ENCODE measurements at places on chromosomes 6 and 20.

GRCh38 chr6:36094753-36095496, 35.4 kb upstream of the MAPK13 start:
- peak; percentile 81 for DNase-seq

- DNase-seq = no peak
Measured at GRCh38 chr20:63898882-63899558, 4.1 kb downstream of the DNAJC5 start.

DNA sequence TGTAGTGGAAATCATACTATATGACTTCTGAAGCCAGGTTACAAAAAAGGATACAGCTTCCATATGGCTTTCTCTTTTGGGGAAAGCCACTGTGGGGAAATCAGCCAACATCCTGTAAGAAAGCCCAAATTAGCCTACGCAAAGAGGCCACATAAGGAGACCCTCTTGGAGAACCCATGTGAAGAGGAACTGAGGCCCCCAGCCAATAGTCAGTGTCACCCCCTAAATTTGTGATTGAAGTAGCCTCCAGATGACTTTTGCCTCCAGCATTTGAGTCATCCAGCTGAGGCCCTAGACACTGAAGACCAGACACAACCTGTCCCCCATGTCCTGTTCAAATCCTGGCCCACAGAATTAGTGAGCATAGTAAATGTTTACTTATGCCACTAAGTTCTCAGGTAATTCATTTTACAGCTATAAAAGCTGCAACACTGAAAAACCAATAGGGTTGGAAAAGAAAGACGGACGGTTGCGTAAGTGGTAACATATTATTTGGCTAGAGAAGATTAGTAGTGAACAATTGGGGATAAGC, 60.4 kb downstream of the HMGCLL1 start:
- DNase-seq = no peak

DNA sequence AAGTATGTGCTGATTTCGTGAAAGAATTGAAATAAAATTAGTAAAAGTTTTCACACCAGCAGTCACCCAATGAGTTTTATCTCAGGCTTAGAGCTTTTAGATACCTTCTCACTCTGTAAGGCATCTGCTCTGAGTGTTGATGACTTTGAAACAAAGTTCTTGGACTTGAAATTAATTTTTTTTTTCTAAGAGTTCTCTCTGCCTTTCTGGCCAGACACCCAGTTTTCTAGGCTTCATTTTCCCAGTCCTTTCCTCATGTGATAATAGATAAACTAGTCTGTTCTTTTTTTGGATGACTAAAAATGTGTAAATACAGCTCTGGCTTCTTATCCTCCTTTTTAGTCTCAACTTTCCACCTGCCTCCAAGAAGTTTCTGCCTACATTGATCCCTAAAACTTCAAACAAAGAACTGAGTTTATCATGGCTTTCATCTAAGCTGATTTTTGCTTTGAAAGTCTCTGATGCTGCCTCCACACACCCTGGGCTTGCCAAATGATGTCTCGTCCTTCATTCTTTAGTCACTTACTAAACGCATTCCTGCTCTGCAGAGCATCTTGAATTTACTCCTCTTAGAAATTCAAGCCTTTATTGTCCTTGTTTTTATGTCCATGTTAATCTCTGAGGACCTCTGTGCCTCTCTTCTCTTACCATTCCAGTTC, 32.7 kb downstream of the SLX4IP start:
- DNase-seq = no peak

- no peak for DNase-seq
Measured at GRCh38 chr6:31383149-31383548, 20.2 kb upstream of the MICA start.

DNA sequence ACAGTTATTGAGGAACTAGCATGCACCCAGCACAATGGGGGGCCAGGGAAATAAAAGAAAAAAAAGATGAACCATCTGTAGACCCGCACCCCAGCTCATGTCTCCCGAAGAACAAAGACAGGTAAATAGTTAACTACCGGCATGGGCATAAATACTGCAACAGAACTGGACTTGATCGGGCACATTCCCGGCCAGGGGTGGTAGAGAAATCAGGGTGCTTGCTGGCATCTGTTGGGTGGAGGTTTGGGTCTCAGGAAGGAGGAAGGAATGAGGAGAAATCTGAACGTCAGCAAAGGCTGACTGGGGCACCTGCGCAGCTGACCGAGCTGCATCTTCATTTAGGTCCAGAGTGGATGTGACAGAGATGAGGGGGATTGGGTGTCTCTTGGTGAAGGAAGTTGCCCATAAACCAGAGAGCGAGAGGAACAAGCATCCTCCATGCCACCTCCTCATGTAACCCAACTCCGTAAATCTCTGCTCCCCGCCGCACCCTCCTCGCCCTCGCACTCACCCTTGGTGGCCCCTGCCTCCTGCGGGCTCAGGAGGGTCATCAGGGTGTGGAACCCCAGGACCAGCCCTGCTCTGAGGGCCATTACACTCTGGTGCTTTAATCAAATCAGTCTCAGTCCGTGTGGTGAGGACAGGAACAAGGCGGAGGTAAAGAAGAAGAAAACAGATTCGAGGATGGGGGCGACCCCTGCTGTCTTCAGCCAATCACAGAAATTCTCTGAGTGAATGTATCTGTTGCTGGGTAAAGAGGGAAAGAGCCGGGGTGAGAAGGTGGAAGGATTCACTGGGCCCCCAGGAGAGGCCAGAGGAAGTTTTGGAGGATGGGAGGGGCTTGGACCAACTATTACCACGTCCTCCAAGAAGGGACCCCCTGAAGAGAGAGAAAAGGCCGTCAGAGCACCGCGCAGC, at the start of gene HLA-DOA:
Gene HLA-DOA, minus strand, starts transcription at position 648 of the 918 bp plus-strand sequence.
- peak; percentile 39 for DNase-seq

DNA sequence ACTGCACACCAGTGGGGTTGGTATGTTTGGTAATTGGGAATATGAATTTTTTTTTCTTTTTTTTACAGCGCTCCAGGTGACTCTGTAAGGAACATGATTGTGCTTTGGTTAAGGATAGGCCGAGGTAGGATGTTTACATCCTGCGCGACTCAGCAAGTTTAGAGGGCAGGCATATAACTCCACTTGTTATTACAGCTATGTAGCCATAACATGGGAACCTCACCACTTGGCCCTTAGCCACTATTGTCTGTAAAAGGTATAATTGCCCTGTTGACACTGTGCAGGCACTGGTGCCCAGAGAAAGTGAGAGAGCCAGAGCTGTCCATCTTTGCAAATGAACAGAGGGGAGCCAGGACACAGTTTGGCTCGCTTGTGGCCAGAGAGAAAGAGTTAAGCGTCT, 172.9 kb downstream of the MCHR2 start:
- DNase-seq = no peak

- no peak for DNase-seq
Measured at GRCh38 chr6:160065200-160065599, 56.4 kb upstream of the SLC22A1 start.

- peak; percentile 64 for DNase-seq
Measured at GRCh38 chr6:12060780-12061609, 48.9 kb downstream of the HIVEP1 start.

DNA sequence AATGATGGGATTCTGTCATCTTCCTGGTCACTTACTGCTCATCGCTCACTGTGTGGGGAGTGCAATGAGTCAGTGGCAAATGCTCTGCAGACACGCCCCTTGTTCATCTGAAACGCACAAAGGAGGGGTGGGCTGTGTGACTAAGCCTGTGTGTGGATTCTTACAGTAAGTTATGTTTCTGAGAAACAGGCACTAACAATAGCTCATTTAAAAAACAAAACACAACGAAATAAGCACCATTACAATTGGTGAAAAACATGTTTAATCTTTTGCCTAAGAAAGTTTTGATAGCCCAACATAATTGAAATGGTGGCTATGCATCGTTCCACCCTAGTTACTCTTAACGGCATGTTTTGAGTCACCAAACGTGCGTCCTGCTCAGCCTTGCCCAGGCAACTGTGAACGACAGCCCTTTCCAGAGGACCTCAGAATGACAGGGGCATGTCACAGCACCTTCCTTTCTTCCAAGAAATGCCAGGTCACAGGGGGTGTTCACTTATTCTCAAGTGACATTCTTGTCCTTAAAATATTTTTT, 118.4 kb upstream of the SGK1 start:
- peak; percentile 66 for DNase-seq

DNA sequence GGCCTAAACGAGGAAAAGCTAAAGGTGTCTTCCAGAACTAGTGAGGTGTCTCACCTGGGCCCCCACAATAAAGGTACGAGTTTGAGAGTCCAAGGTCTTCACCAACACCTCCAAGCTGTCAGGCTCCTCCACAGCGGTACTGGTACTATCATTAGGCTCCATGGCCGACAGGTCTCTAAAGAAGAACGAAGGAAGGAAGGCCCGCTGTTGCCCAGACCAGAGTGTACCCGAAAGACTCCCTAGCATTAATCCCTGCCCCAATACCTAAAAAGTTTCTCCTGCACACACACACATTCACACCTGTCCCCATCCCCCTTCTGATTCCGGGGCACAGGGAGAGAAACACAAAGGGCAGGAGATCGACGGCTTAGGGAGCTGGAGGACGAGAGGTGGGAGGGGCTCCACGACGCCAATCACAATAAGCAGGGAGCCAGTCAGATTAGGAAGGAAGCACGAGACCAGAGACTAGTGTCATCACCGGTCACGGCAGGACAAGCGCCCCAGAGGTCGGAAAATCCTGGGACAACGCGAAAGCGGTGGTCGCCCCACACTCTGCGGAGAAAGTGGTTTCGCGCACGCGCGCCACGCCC, 764 bp downstream of the BAG6 start:
- DNase-seq = no peak

DNA sequence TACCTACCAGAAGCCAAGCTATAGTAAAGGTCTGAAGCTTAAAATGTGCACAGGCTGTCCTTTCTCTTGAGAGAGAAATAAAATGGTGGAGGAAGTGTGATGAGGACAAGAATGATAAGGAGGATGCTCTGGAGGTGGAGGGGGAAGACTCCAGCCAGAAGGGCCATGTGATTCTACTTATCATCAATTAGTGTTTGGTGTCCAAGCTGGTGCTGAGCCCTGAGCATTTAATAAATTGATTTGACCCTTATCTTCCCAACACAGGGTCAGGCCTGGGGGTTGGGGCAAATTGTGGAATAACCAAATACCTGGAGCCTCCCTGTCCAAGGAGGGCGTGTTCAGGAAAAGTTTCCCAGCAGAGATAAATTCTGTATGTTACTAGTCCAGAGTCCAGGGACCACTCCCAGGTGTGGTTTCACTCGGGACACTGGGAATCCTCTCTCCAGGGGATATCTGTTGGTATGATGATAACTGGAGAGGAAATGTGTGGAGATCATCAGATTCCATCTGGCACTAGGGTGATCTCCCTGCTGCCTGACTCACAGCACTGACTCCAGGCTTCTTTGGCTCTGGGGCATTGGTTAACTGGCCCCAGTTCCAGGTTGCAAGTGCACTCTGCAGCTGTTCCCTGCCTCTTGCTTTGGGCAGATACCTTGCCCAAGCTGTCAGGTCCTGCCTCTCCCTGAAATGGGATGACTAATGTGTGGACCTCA, 3.8 kb upstream of the MYBL2 start:
- no peak for DNase-seq

- DNase-seq = no peak
Measured at GRCh38 chr6:22913612-22914011, 344.2 kb downstream of the HDGFL1 start.

DNA sequence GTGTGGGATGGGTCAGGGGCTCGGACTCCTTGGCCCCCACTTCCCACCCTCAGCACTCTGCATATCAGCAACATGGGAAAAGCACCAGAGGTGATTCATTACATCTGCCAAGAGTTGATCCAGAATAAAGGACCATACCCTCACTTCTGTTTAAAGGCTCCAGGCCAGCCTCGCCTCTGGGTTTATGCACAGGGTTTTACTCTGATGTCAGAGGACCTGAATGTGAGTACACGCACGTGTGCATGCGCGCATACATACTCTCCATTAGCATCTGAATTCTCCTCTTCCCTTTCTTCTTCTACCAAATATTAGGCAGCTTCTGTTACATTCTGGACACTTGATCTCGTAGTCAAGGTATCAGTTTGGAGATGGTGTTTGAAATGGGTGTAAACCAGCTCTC, 114.7 kb upstream of the SPTLC3 start:
- DNase-seq = no peak

GRCh38 chr6:89941031-89941762, 46.9 kb downstream of the GJA10 start:
- no peak for DNase-seq

- no peak for DNase-seq
Measured at GRCh38 chr6:161116554-161116953, 125.0 kb downstream of the MAP3K4 start.

DNA sequence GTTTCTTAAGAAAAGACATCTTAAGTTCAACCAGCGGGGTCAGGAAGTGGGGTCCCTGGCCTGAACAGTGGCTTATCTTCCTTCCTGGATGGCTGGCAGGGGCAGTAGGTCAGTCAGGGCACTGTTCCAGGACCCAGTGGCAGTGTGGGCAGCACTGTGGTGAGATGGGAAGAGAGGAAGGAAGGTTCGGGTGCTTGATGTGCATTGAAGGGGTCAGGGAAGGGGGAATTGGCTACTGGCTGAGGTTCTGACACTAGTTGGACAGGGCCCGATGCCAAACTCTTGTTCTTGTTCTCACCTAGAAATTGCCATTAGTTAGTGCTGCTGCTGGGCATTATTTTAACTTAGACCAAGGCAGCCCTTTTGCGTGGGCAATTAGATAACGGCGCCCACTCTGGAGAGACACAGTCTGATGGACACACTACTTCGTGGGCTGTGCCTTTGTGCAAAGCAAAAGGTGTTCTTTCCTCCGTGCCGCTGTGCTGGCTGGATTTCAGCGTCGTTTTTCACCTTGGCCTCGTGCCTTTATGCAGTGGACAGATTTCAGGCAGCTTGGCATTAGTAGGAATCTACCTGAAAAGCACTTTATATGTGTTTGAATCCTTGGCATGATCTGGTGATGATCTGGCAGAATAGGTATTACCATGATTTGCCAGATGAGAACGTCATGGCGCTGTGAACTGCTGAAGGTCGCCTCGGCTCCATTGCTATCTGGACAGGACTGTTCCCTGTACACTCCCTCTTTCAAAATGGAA, 30.3 kb downstream of the UTRN start:
- no peak for DNase-seq

GRCh38 chr6:14134211-14134910, 16.8 kb downstream of the CD83 start:
- no peak for DNase-seq

DNA sequence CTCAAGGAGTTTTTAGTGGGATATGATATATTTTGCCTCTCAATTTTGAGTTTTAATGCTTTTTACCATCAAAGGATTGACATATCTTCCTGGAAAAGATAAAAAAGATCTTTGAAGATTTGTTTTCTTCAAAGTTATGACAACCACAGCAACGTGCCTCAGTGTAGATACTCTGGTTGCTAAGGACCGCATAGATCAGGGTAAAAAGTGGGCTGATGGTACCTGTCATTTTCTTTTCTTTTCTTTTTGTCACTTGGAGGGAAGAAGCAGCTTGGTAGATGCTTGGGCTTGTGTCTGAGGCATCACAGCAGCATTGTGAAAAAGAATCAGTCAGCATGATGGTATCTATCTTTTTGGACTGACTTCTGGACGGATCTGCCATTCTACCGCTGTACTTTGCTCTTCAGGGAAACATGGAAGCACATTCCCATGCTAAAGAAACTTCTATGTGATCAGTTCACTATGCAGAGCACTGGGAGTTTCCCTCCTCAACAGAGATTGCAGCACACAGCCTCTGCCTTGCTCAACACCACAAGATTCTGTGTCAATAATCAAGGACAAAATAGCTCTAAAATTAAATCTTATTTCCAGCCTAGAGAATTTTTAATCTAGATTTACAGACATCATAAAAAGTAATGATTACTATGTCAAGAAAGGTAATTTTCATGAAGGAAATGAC, 54.8 kb upstream of the SGK1 start:
- peak; percentile 12 for DNase-seq
